ENCODE measurements at places on chromosomes 7 and 10.

GRCh38 chr7:26724795-26725194 is 139.6 kb downstream of the SKAP2 start:
- DNase-seq: no peak

- DNase-seq: no peak
These were observed 42.0 kb downstream of the CDH23 start for GRCh38 chr10:71438761-71439160.

DNA sequence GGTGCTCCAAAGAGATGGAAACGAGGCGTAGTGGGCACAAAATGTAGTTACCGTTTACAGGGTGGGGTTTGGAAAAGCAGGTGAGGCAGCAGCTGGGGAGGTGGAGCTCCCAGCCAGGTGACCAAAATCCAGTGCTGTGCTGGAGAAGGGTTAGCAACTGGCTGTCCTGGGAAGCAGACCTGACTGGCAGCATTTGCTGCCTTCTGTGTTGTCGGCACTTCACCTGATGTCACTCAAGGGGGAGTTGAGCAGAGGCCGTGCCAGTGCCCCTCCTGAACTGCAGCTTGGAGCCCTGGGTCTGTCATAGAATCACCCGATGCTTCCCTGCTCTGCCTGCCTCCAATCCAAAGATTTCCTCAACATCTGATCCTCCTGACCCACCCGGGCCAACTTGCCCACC is 12.8 kb downstream of the GCK start:
- DNase-seq: no peak

DNA sequence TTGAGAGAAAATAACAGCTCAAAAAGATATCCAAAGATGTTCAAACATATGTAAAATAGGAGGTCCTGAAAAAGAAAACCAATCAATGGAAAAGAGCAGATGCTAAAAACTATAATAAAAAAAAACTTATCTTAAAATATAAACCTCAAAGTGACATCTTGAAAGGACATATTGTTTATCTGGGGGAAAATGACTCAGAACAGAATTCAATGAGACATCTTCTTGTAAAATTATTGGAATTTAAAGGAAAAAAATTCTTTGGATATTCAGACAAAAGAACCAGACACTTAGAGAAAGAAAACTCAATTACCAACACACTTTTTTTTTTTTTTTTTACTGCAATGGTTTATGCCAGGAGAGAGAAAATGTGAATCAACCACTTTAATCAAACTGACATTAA is 58.9 kb downstream of the NAMPT start:
- no peak for DNase-seq

- no peak for DNase-seq
These were observed 718.9 kb downstream of the LRMDA start for GRCh38 chr10:76150139-76150875.
